ENCODE measurements at places on chromosomes 3 and 15. TPM values are rescaled to one million over a fixed set of nuclear protein-coding genes. Genes with fewer than 3 reads are reported as not detected.

The CDHR4 gene
- polyA plus RNA-seq = not detected

The ANKUB1 gene
- not detected for polyA plus RNA-seq

The EBLN2 gene
- 0.27 TPM for polyA plus RNA-seq

The PLD1 gene
- polyA plus RNA-seq = 5.1 TPM

The SENP8 gene
- 1.4 TPM for polyA plus RNA-seq

The NLGN1 gene
- polyA plus RNA-seq = not detected

DNA sequence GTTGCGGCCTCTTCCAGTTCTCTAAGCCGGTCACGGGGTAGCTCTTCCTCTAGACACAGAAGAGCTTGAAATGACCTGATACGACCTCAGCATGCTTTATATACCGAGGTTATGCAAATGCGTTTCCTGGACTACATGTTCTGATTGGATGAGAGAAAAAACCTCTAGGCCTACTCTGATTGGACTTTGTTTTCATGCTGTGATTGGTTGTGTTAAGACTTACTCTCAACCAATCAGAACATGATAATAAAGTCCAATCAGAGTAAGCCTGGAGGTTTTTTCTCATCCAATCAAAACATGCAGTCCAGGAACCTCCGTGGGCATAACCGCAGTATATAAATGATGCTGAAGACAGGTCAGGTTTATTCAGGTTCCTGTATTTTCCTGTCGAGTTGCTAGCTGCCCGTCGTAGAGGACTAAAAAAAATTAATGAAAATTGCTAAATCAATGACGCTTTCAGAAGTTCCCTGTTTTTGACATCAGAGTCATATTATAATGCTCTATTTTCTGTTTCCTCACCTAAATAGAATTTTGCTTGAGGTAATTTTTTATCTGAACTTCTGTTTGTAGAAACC lies 177.4 kb downstream of the POTEB3 start:
- DNase-seq = no peak

DNA sequence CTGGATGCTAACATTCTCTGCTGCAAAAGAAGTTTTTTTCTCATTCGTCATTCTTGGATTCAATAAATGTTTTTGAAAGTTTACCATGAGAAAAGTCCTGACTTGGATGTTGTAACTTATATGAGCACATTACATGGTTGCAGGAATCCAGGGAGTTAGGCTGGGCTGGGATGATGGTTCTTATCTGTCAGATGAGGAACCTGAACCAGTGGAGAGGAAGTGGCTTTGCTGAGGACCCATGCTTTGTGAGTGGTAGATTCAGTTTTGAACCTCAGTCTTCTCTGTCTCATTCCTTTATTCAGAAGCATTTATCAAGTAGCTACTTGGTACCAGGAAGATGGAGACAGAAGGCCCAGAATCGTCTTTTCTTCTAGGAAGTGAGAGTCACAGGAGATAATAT lies 3.7 kb upstream of the GASK1A start:
- no peak for DNase-seq

DNA sequence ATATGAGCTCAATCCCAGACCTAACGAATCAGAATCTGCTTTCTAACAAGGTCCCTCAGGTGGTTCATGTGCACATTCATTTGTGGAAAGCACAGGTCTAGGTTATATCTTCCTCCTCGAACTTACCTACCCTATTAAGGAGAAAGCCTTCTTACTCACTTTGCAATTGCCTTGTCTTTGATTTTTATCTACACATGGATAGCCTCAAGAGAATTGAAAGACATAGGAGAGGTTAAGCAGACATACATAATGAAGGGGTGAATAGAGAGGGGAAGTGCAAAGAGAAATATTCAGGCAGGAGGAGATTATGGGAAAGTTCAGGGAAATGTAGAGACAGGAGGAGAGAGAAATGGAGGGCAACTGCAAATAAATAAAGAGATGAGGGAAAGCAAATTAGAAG lies 422.9 kb upstream of the ADAMTS9 start:
- no peak for DNase-seq

GRCh38 chr3:160945336-160945735 lies 159.8 kb downstream of the B3GALNT1 start:
- DNase-seq = no peak

DNA sequence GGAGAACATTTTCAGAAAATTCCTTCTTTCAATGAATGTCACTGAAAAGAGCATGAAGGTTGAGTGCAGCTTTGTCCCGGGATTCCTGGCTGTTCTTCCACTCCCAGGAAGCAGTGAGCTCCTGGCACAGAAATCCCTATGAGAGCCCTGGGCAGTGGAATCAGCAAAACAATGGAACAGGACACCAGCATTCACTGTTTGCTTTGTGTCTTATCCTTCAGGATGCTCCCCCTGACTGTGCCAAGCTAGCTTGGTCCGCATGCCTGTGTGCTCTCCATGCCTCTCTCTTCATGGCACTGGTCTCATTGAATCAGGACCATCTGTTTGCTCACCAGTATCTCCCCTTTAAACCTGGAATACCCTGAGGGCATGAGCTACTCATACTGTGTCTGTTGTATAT lies 102.0 kb upstream of the GADL1 start:
- DNase-seq = no peak

DNA sequence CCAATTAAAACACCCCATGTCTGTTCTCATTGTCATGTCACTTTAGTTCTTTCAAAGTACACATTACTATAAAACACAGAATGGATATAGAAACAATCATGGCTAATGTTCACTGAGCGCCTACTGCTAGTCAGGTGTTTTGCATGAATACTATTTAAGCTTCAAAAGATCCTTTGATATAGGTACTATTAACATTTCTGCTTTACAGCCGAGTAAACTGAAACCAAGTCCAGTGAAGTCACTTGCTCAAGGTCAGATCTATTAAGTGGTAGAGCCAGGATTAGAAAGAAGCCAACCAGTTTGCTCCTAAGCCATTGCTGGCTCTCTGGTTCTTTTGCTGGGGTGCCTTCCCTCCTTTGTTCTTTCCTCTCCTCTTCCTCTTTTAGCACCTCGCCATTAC lies 32.4 kb upstream of the NMNAT3 start:
- no peak for DNase-seq

GRCh38 chr15:61558172-61559136 lies 329.4 kb upstream of the RORA start:
- no peak for DNase-seq

DNA sequence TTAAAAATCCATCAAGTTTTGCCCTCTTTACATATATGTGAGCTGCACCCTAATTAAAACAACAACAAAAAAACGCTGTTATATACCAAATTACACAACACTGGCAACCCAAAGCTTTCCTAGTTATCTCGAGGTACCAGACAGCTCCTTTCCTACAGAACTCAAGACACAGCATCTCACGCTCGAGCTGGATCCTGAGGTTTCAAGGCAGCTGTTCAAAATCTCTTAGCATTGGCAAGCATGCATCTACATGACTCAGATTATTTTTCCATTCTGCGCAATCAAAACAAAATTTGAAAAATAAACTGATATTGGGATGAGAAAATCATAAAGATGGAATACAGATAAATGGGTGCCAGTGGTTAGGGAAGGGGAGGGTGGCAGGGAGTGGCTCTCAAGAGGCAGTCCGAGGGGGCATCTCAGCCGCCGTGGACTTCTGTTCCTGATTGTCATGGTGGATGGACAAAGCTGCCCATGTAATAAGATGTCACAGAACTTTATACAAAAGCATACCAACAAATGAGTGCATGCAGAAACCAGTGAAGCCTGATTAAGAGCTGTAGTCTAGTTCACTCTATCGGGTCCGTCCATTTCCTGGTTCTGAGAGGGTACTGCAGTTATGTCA lies 91.5 kb downstream of the ADAMTS17 start:
- no peak for DNase-seq
